HS-5 (cell line): ENCODE measurements at places on chromosomes 11 and 22.

DNA sequence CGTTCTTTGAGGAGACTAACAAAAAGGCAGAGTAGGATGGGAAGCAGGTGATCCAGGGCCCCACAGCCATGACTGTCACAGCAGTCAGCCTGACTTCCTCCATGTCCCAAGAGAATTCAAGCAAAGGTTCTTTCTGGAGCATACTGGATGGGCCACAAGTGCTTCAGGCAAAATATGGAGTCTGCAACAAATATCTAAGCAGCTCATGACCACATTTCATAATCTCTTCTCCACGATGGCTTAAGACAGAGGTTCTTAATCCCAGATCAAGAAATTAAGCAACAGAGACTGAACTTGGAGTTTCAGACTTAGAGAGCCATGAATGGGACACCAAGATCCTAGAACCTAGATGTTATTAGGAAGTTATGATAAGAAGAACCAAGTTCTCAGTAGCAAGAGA lies 31.6 kb downstream of the GUCY1A2 start:
- DNase-seq: no peak

GRCh38 chr11:8092587-8093424 lies 11.8 kb downstream of the TUB start:
- DNase-seq: no peak

GRCh38 chr11:29119707-29120618 lies 896.9 kb downstream of the KCNA4 start:
- DNase-seq: peak; percentile 68

DNA sequence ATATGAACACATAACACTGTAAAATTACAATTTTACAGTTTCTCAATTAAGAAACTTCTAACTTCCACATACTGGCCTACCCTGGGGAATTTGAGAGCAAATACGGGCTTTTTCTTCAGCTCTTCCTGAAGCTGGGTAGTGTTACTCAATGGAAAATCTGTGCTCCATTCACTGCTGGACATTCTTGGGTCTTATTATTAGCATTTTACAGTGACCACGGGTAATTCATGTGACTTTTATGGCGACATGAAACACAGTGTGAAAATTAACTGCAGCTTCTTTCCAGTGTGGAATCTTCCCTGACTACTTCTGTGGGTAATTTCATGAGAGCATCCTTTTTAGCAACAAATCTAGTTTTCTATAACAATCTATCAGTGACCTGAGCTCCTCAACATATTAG lies 423.7 kb upstream of the ANO5 start:
- DNase-seq: no peak

DNA sequence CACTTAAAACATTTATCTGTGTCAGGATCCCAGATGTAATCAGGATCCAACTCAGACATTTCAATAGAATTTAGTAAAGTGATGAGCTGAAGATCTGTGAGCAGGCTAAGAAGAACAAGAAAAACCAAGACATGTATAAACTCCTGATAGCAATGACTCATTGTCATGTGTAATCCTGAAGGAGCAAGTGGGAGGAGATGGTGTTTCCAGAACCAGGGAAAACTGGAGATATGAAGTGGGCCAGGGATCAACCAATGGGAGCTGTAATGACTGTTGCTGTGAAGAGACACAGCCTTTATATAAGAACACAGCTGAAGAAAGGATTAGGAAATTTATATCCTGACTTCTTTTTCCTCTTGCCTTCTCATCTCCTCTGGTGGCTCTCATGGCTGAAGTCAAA lies 682.5 kb upstream of the ARHGAP42 start:
- no peak for DNase-seq

DNA sequence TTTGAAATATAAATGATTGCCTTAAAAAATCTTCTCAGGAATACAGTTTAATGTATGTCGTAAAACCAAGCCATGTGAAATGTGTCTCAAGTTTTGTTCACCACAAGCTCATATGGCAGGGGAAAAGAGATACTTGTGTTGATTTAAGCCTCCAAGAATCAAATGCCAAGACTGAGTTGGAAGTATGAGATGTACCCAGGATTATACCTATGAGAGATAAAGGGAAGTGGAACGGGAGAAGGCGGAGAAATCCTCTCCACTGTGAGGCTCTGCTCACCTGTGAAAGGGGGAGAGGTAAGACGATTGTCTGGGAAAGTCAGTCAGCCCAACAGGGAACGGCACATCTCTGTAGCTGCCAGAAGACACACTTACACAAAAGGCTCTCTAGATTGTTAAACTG lies 124.8 kb downstream of the TRPC6 start:
- no peak for DNase-seq

- no peak for DNase-seq
Measured at GRCh38 chr22:44195189-44195871, 14.6 kb downstream of the PARVG start.

DNA sequence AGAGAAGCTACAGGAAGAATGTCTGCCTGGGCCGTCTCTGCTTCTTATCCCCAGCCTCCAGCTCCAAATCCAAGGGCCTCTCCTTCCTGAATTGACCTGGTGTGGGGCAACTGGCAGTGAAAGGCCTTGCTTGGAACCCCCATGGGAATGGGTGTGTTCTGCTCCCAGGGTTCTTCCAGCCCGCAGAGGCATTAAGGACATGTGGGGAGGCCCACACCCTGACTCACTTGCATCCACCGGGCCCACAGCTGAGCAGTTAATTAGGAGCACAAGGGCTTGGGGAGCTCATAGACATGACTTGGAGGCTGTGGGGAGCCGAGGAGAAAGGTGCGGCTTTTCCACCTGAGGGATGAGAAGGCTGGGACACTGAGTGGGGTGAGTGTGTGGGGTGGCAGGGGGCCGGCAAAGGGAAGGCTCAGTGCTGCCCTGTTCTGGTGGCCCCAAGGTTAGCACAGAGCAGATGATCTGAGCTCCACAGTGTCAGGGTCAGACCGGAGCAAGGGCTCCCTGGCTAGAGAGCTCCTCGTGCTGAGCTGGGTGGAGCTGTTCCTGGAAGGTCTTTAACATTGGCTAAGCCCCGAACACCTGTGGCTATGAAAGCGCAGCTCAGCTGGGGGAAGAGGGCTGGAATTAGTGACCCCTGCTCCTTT lies 64.5 kb upstream of the NECTIN1 start:
- DNase-seq: no peak

DNA sequence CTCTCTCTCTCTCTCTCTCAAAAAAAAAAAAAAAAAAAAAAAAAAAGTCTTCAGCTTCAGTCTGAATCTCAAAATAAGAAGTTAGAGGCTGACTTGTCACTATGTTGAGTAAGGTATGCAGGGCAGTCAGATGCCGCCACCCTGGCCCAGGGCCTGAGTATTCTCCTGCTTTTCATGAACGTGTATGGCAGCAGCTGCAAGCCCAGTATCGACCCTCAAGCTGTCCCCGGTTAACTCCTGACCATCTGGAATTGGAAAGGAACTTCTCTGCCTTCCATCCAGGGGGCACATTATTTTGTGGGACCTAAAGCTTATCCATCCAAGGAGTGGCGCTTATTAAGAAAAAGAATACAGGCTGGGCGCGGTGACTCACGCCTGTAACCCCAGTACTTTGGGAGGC lies 11.4 kb downstream of the MRGPRD start:
- DNase-seq: no peak

DNA sequence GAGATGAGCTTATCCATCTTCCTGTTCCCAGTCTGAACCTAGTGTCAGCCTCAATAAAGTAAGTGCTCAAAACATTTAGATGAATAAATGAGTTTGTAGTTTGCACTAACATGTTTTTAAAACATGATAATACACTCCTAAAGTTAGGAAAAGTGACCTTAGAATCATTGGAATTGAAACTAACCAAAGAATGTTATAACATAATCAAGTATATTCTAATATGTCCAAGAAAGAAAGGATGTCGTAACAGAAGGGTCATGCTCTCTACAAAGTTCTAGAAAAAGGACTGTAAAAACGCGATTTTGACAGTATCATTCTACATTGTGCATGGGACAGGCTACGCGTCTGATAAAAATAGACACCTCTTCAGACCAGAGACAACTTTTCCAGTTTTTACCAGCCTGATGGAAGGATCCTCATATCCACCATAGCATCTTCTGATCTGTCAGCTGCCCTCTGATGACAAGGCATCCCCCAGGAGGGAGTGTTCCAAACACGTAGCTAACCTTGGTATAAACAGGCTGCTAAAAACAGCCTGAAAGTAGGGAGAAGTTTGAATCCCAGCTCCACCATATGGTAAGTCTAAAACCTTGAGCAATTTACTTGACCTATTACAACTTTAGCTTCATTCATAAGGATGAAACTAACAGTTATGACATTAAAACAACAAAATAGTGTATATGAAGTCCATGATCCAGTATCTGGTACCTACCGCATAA lies 30.2 kb downstream of the CLMP start:
- no peak for DNase-seq

DNA sequence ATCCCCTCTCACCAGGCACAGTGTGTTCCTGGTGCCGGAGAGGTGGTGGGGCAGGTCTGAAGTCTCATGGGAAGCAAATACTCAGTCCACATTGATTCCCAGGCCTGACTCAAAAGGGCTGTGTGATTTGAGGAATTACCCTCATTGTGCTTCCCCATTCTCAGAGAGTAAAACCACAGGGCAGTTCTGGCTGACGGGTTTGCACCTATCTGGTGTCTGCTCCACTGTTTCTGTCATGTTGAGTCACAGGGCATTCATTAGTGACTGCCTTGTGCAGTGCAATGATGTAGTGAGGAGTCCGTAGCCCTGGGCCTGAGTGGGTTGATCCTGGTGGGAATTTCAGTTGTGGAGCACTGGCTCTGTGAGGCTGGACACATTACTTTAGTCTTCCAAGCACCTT lies 85.2 kb upstream of the ARHGAP20 start:
- no peak for DNase-seq

DNA sequence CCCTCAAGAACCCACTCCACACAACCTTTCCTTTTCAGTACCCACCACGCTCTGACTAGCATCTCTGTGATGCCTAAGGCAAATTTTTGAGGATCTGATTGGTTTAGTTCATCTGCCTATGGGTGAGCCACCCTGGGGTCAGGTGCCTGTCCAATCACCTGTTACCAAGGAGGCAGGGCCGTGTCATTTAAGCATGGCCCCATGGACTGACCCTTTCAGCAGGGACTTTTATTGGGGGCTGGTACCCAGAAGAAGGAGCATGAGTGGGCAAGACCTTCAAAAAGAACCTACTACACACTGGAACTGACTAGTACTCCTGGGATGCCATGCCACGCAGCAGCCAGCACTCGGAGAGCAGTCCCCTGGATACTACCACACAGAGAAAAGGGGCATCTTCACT lies 28.4 kb downstream of the C11orf91 start:
- DNase-seq: no peak

DNA sequence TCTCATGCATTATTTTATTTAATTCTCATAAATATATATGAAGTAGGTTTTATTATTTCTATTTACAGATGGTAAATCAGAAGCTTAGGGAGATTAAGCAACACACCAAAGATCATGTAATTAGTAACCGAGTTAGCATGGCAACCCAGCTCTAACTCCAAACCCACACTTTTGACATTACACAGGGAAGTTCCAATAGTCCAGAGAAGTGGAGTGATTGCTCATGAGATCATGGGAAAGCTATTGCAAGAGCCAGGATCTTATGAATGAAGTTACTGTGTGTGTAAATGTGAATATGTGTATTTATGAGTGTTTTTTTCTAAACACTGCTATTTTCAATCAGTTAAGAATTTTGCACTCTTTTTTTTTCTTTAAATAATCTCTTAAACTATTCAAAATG lies 225.8 kb upstream of the KIRREL3 start:
- DNase-seq: no peak
